ENCODE measurements at places on chromosomes 13 and 19.

DNA sequence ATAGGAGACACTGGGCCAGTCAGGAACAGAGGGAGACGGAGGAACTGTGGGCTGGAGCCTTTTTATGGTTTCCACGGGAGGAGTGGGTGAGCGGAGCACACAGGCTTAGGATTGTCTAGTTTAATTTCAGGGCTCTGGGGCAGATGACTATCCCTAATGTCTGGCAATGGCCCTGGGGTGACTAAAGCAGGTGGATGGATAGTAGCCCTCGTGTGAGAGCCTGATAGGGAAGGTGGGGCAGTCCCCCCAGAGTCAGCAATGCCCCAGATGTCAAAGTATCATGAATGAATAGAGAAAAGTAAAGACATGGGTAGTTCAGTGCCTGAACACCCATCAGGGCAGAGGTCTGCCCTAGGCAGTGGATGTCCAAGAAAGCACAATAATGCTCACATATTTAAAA is 94.2 kb downstream of the ZDHHC20 start:
- DNase-seq: no peak

DNA sequence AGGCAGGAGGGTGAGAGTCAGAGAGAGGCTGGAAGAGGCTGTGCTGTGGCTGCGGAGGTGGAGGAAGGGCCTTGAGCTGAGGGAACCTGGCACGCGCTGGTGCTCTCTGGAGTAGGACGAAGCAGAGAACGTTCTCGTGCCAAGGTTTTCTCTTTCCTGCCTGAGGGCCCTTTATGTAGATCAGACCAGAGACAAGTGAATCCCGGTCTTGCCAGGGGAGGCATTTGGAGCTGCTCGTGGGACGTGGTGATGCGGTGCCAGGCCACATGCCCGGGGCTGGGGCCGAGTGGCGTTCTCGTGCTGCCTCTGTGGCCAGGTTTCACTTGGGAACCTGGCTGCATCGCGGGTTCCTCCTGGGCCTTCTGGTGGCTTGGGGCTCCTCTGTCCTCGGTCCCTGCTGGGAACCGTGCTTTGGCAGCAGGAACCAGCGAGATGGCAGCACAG is 54.2 kb downstream of the KDM4B start:
- DNase-seq: no peak

DNA sequence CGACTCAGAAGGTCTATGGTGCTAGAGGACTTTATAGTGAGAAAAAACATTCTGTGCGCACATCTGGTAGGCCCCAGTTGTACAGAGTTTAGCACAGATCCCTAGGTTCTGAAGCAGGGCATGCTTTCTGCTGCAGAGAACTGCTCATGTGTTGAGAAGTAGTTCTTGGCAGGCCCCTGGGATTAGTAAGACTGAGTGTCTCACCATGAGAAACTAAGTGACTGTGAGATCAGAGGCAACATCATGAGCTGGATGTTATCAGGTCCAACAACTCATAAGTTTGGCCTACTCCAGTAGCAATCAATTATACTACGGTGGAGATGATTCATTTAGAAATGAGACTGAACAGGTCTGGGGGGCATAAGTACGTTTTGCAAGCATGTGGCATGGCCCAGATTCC is 507.4 kb upstream of the KLF12 start:
- DNase-seq: no peak

- DNase-seq: no peak
These were observed 553.5 kb downstream of the DCT start for GRCh38 chr13:93925990-93926389.

- no peak for DNase-seq
These were observed 3.5 kb downstream of the DCAF15 start for GRCh38 chr19:13955662-13956364.

DNA sequence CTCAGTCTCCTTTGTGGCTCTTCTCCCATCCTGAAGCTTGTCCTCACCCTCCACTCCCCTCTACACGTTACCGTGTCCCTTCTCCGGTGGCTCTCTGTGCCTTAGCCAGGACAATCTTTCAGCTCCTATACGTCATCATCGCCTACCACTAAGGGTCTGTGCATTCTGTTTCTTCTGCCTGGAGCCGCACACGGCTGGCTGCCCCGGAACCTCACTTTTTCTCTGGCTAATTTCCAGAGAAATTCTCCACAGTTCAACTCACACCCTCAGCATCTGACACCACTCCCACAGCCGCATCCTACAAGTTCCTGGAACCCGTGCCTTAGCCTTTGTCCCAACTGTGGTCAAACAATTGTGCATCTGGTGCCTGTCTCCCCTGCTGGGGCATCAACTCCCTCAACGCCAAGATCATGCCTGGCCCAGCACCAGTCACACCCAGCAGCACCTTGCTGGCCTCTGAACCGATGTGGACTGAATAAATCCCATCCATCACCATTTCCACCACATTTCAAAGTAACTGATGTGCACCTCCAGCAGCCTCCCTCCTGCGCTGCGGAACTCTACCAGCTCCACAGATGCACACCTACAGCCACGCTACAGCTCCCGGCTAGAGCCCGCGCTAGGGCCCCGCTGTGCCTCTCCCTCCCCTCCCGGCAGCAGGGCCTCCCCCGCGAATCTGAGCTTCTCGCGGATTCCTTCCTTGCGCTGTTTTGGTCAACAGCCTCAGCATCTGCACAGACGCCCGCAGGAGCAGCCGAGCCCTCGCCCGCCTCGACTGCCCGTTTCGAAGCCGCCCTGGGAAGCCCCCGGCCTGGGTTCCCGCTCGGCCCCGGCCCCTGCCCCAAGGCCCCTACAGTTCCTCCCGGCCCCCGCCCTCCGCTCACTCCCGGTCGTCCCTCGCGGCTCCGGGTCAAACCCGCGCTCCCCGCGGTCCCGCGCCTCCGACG is 689 bp downstream of the DCUN1D2 start:
- no peak for DNase-seq

- no peak for DNase-seq
These were observed 36.8 kb upstream of the GAS6 start for GRCh38 chr13:113900646-113901045.

DNA sequence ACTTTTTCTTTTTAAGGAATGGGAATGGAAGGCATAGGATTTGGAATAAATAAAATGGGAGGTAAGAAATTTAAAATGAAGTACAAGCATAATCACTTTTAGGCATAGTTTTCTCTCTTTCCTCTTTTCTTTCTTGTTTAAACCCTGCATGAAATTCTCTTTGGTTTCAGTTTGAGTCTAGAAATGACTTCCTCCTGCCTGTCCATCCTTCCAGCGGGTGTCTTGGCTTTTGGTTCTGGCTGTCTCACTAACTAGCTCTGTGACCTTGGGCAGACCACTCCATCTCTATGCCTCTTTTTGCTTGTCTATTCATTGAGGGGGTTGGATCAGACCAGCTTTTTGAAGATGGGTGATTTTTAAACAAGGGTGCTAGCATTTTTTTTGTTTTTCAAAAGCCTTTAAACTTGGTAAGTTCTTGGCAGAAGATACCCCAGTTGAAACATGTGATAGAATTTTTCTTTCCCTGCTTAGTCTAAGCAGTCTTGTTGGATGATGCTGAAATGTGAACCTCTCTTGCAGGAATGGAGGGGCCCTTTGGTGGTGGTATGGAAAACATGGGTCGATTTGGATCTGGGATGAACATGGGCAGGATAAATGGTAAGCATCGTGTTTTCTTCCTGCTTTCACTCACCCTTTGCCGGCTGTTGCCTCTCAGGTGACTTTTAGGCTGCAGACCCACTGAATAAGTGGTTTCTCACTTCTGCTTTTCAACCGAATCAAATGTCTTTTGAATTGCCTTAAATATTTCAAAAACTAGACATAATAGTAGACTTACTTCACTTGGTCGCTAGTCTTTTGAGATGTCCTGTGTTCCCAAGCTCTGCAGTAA is 28.6 kb downstream of the PRAM1 start:
- no peak for DNase-seq

DNA sequence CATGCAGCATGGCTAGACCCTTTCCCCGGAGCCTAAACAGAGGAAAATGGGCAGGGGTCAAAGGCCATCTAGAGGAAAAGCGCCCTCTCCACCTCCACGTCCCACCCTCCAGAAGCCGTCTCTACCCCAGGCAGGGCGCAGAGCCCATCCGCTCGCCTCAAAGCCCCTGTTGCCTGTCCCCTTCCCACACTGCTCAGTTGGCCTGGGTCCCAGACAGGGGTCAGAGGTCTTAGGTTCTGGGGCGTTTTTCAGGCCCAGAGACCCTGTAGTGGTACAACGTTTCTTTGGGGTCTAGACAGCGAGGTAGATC is 285 bp downstream of the TMEM143 start:
- DNase-seq: peak; percentile 65

- no peak for DNase-seq
These were observed 41.5 kb downstream of the MLLT1 start for GRCh38 chr19:6238256-6238642.
